ENCODE measurements at places on chromosomes 3 and 15.
A peak's percentile ranks its signal among the peaks of the same experiment; 100 is the strongest.

DNA sequence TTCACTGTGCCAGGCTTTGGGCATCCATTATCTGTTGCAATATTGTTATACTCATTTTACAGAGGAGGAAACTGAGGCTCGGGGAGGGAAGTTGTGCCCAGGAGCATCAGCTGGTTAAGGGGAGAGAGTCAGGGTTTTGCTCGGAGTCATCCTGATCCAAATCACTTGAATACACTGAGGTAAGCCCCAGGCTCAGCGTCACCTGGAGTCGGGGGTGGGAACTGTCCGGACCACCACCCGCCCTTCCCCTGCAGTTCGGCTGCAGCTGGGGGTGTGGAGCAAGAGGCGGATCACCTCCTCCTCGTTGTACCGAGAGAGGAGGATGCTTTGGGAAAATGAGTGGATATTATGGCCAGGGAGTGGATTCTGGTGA, 646 bp downstream of the HRH1 start:
- no peak for DNase-seq

GRCh38 chr15:72086920-72087648, 30.9 kb downstream of the MYO9A start:
- no peak for DNase-seq

DNA sequence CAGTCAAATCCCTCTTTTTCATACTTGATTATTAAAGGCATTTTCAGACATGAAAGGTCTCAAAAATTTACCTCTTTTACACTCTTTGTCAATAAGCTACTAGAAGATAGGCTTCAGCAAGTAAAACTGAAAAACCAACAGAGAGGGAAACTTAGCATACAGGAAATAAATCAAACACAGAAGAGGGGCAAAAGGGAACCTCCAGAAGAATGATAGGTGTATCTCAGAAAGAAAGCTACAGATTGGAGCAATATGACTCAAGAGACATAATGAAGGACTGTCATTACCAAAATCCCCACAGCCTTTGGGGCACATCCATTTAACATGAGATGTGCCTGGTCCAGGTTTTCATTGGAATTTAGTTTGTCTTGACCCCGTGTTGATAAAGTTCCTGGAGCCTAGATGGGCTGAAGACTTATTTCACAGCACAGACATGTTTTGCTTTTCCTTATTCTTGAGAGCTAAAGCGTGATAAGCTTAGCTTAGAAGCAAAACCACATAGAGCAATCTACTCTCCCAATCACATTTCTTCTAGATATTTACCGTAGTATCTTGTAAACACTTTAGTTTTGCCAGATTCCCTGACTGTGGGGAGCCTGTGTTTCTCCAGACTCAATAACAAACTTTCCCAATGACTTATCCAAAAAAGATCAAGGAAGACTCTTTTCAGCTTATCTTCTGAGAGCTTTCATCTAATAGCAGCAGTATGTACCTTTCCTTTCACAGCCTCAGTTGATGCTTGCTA, 11.7 kb downstream of the LRRFIP2 start:
- no peak for DNase-seq

DNA sequence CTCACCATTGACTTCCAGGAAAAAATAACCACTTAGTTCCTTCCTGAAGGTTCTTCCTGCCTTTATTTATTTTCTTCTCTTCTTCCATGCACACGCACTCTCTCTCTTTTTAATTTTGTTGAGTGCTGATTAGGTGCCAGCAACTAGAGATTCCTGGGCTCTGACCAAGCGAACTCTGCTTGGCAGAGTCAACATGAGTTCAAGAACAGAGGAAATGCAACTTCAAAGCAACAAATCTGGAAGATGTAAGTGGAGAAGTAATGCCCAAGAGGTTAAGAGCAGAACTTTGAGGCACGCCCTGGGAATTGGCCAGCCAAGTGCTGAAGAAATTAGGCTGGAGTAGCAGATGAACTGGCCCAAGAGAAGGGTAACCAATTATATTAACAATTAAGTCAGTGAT, 8.5 kb downstream of the ERC2 start:
- no peak for DNase-seq

GRCh38 chr3:30795176-30795575, 99.3 kb downstream of the GADL1 start:
- DNase-seq = no peak

- no peak for DNase-seq
These were observed 26.9 kb downstream of the SENP2 start for GRCh38 chr3:185613016-185613415.

DNA sequence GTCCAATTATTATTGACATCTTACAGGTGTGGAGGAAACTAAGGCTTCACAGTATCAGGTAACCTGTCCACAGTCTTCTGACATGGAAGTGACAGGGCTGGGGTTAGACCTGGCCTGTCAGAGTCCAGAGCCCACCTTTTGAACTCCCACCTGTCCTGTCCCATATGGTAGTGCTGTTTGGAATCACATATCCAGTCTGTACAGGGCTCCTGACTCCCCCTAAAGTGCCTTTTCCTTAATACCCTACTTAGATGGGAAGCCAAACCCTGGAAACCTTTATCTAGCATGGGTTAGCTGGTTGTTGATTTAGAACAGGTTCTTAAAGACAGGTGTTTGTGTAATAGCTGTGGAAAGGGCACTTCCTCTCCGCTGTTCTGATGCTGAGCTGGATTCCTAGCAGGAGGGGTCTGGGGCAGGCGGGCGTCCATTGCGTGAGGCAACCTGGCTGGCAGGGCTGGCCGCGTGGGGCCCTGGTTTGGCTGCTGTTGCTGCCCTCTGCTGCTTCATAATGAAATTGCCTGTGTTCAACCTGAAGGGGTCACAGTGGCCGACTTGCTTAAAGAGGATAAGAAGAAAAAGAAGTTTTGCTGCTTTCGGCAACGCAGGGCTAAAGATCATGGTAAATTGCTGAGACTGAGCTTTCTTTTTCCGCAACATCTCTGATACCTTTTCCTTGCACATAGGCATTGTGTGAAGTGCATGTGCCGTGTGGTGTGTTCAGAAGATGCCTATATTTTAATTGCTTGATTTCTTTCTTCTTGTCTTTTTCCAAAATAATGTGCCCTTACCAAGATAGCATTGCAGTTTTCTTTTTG, 136.2 kb downstream of the CHDH start:
- no peak for DNase-seq

- no peak for DNase-seq
These were observed 23.9 kb downstream of the ITPR1 start for GRCh38 chr3:4517093-4517492.

GRCh38 chr3:189355481-189356201, 183.9 kb downstream of the TPRG1 start:
- no peak for DNase-seq

- DNase-seq = no peak
These were observed 20.6 kb downstream of the GRM2 start for GRCh38 chr3:51727500-51727899.

GRCh38 chr15:92619145-92620101, 36.2 kb downstream of the FAM174B start:
- DNase-seq = peak; percentile 63

DNA sequence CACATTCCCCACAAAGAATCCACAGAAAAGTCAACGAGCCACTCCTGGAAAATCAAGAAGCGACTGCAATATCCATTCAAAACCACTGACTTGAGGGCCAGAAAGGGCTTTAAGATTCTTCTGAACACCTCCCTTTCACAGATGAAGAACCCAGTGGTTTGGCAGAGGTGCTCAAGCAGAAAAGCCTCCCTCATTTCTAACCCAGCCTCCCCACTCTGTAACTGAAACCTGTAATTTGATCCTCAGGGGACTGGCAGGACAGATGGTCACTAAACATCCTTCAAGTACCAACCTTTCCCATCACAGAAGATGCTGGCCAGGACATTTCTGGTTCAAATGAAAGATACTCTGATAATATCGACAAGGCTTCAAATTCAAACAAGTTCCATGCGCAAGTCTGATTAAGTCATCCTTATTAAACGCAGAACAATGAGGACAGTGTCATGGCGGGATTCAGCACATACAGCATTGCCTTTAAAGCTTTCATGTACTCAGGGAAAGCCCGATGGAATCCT, 5.5 kb downstream of the SEMA5B start:
- DNase-seq = no peak

DNA sequence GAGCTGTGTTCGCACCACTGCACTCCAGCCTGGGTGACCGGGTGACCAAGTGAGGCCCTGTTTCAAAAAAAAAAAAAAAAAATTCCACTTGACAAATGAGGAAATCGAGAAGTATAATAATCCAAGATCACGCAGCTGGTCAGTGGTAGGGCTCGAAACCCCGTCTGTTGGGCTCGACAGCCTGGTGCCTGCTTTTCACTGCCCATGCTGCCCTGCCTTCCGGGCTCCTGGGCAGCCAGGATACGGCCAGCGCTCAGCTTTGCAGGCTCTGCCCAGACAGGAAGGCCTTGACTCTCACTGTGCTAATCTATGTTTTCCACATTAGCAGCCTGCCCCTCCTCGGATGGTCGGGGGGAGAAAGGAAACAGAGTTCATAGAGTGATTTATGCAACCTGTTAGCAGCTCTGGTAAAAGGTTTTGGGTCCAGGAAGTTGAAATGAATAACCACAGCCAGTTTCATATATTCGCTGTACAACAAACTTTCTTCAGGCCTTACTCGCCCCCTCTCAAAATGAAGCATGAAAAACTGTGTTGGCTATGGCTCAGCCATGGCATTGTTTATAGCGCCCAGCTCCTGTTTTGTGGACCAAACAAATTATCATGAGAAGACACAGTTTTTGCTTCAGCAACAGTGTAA, 108.8 kb downstream of the XXYLT1 start:
- no peak for DNase-seq

DNA sequence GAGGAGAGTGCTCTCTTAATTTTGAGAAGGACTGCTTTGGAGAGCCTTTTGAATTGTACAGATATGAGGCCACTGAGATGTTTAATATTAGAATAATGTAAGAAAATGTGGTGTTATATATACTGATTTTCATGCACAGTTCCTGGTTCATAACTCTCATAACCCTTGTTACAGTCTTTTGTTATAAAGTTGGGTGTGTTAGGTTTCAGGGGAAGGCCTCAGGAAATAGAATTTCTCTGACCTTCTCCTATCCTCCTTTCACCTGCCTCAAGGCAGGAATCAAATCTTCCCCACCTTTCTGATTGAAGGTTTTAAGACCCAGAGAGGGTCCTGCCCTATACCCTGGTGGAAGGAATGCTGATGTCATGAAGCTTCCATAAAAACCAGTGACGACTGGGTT, 245.9 kb downstream of the NSUN3 start:
- no peak for DNase-seq

DNA sequence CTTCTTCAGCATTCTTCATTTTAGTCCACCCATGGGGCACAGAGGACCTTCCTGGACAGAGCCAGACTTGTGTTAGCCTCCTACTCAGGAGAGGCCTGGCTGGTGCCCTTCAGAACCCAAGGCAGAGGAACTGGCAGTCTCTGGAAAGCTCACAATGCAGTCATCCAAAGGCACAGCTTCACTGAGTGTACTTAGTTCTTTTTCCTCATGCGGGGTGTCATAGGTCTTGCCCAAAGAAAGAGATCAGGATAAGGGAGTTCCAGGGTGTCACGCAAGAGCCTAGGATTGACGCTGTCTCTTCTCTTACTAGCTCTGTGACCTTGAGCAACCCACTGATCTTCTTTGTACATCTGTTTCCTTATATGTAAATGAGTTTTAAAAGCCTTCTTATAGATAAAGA, 58.7 kb downstream of the CD200 start:
- DNase-seq = no peak

DNA sequence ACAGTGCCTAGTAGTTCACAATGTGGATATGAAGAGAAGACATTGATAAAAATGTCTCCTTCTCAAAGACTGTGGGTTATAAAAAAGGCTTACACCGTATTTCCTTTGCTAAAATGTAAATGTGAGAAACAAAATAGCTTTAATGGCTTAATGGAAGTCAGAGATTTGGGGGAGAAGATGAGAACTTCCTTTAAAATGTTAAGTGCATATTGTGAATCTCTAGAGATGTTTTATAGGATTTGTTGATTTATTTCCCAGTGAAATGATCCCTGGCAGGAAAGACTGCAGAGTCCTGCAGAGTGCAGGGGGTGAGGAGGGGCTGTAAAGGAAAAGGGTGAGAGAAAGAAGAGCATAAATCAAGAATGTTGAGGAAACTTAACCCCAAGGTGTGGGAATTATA, 305.1 kb downstream of the GAP43 start:
- no peak for DNase-seq

DNA sequence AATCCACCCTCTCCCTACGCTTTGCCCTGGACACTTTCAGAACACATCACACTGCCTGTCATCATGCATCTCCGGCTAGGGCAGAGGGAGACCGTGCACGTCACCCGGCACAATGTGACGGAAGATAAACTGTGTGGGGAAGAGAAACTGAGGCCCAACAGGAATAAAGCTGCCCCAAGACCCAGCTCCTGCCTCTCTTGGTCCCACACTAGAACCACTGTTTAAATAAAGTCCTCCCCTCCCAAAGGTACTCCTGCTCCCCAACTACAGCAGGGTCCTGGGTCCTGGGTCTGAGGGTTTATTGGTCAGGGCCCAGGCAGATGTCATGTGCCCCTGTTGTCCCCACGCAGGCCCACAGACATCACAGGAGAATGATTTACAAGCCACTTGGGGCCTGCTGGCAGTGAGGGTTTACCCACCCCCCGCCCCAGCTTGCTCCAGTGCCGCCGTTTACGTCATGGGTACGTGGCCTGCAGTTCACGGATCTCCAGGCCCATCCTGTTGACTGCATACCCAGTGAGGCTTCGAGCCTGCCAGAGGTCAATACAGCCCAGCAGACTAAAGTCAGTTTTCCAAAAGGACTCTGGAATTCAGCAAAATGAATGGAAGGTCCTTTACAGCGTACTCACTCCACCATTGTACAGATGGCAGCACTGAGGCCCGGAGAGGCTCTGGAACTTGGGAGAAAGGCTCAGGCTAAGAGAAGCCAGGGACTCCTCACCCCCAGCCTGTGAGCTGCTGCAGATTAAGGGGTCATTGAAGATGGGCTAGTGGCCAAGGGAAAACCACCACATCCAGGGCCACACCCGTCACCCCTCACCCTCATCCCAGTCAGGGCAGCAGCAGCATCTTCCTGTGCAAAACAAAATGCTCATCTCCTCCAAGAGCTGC, 23.2 kb downstream of the ALS2CL start:
- no peak for DNase-seq

- no peak for DNase-seq
These were observed 24.8 kb upstream of the SHISA5 start for GRCh38 chr3:48528754-48529153.

DNA sequence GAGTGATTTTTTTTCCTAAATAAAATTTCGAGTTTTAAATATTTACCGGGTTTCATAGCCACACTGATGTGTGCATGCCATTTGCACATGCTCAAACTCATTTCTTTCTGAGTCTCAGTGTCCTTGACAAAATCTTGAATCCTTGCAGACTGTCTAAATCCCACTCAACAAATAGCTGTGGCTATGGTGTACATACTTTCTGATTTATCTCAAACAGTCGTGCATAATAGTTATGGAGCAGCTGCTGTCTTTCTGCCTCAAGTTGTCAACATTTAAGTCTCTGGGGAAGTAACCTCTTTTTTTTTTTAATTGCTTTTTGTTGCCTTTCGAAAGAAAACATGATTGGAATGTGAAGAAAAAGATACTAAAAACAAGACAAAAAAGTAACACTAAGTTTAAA, 52.8 kb upstream of the UTS2B start:
- DNase-seq = peak; percentile 61
